Fibroblast of the aortic adventitia (primary cell): ENCODE measurements at places on chromosomes 6 and 20.

DNA sequence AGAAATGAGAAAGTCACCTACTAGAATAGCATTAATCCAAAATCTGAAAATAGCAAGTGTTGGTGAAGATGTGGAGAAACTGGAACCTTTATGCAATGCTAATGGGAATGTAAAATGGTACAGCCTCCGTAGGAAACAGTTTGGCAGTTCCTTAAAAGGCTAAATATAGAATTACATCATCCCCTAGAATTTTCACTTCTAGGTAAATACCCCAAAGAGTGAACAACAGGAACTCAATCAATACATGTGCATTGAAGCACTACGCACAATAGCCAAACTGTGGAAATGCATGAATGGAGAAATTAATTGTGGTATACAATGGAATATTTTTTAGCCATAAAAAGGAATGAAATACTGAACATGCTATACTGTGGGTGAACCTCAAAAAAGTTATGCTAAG, 982.0 kb upstream of the FLRT3 start:
- no peak for DNase-seq

DNA sequence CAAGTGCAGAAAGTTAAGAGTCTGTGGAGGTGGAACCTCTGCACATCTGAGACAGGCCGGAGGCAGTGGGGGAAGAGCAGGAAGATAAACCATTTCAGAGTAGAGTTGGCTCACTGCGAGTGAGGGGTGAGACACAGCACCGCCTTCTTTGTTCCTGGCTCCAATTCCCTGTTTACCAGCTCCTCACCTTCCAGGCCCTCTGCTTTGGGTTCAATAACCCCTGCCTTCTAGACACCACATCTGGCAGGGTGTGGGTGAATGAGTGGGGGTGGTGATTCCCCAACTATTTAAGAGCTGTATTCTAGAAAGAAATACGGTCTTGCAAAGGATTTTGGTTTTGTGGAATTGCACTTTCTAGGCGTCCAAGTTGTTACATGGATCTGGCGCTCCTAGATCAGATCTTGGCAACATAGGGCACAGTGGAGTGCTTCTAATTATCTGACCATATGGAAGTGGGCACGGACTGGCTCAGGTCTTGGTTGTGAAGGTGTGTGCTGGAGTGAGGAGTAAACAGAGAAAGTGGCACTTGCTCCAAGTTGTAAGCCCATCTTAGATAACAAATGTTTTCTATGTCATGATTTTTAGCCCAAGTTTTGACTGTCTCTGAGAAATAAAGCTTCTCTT, 141.6 kb upstream of the NRN1 start:
- no peak for DNase-seq

DNA sequence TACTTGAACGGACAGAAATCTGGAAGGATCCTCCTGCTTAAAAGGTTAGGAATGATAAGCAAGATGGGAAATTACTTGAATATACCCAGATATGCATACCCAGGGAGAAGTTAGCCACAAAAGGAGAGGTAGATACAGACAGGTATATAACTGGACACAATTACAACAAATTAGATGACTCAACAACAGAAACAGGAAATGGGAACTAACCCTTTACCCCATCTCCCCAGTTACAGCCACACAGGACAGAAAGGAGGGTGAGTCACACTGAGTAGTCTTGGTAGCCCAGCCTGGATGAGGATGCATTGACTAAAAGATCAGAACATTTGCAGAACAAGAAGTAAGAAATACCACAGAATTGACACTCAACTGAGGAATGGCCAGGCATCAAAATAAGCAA, 61.2 kb downstream of the C6orf52 start:
- peak; percentile 73 for DNase-seq

DNA sequence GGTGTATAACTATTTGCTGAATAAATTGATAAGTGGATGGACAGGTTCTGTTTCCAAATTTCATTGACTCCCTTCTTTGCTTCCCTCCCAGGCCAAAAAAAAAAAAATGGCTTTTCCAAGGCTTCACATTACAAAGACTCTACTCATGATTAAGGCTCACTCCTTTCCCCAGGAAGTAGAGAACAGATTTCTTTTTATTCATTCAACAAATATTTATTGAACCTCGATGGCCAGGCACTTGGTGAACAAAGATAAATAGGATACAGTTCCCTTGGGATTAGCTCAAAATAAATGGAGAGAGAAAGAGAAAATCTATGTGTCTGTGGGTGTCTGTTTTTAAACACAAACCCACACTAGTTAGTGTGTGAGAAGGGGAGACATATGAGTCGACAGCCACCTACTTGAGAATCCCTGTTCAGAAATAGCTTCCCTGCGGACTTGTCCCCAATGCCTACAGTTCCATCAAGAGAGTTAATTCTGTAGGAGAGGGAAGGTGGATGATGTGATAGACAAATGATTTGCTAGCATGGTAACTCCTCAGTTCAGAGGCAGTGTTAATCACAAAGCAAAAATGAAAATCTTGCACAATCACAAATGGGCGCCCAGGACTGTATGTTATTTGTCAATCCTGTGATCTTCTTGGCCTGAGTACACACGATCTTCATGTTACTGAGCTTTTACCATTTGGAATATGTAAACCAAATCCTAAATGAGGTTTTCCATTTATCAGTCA, 20.3 kb downstream of the TRAF3IP2 start:
- peak; percentile 87 for DNase-seq

DNA sequence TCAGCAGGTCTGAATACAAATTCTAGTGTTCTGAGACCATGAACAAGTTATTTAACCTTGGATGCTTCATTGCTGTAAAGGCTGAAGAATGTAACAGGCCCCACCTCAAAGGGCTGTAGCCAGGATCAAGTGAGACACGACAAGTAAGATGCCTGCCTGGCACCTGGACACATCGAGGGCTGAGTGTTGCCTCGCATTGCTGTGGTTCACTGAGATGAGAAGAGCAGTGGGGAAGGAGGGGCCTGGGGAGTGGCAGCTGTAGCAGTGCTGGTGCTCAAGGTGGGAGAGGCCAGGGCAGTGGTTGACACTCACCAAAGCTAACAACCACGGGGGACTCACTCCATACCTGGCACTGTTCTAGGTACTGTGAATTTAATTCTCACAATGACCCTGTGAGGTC, 187.8 kb downstream of the KIF16B start:
- DNase-seq, result no peak

DNA sequence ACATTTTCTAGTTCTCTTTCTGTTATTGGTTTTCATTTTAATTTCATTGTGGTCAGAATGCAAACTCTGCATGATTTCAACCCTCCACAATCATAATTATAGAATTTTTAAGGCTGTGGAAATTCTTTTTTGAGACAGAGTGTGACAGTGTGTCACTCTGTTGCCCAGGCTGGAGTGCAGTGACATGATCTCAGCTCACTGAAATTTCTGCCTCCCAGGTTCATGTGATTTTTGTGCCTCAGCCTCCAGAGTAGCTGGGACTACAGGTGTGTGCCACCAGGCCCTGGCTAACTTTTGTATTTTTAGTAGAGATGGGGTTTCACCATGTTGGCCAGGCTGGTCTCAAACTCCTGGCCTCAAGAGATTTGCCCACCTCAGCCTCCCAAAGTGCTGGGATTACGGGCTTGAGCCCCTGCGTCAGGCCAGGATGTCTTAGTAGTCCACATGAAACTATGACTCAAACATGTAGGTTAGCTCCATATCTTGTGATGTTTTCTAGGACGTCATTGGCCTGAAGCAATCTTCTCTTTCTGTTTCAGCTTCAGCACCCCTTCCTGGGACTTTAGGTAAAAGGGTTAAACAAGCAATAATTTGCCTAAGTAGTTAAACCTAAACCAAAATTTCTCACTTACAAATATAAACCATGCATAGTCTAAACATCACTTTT, 47.4 kb upstream of the SAMD3 start:
- DNase-seq, result no peak

GRCh38 chr6:25927756-25928216, 2.7 kb downstream of the SLC17A2 start:
- peak; percentile 84 for DNase-seq

DNA sequence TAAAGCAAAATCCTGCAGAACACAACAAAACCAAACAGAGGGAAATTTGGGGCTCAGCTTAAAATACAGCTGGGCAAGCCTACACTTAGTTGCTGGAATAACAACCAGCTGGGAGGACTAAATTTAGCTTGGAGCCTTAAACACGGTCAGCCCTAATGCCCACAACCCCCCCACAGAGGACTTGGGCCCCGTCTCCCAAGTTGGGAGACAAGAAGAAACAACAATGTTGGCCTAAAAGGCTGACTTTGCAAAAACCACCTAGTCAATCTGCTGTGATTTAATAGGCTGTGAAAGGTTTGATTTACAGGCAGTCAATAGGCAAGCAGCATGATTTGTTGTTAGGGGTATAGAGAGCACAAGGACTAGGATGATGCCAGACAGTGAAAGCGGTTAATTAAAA, 40.3 kb upstream of the ARMC2 start:
- no peak for DNase-seq

GRCh38 chr6:138263963-138264362, 45.7 kb upstream of the PBOV1 start:
- DNase-seq, result no peak

GRCh38 chr6:153357391-153357790, 226.3 kb upstream of the RGS17 start:
- no peak for DNase-seq

DNA sequence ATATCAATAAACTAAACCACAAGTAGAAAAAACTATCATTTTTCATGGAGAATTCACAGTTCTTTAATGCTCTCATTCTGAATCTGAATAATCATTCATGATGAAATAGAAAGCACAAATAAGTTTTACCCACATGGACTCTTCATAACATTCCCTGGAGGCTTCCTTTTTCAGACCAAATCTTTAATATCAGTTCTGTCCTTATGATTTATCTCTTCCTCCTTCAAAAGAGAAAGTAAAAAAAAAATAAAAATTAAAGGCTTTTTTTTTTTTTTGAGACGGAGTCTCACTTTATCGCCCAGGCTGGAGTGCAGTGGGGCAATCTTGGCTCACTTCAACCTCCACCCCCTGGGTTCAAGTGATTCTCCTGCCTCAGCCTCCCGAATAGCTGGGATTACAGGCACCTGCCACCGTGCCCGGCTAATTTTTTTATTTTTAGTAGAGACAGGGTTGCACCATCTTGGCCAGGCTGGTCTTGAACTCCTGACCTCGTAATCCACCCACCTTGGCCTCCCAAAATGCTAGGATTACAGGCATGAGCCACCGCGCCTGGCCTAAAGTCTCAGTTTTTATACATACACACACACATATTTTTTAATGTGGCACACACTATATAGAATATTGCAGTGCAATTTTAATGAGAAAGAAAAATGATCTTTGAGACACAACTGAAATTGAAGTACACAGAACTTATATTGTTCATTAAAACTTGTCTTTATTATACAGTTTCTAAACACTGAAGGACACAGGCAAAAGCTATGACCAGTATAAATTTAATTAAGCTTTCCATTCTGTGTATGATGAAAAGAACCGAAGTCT, 31.9 kb upstream of the ZNF217 start:
- peak; percentile 13 for DNase-seq

- no peak for DNase-seq
Measured at GRCh38 chr20:18628330-18628920, 40.6 kb downstream of the DTD1 start.

- peak; percentile 15 for DNase-seq
Measured at GRCh38 chr20:19588732-19589131, 169.3 kb upstream of the RIN2 start.

GRCh38 chr6:133062077-133062476, 179.1 kb upstream of the EYA4 start:
- peak; percentile 71 for DNase-seq

DNA sequence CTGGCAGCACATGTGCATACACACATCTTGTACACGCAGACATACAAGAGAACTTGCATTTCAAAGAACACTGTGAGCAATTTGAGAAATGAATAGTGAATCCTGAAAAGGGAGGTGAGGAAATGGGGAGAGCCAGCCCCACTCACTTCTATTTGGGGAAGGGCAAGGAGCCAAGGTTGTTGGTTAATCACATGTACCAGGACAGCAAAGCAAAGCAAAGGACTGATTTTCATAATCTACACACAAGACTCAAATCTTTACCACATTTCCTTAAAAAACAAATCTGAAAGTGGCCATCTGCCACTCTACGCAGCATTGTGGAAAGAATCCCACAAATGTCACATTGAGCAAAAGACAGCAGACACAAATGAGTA, 35.0 kb upstream of the KIF16B start:
- DNase-seq, result no peak

GRCh38 chr6:35505999-35506412, 6.7 kb downstream of the TULP1 start:
- DNase-seq, result no peak

GRCh38 chr6:113281431-113281830, 575.7 kb upstream of the MARCKS start:
- DNase-seq, result no peak

DNA sequence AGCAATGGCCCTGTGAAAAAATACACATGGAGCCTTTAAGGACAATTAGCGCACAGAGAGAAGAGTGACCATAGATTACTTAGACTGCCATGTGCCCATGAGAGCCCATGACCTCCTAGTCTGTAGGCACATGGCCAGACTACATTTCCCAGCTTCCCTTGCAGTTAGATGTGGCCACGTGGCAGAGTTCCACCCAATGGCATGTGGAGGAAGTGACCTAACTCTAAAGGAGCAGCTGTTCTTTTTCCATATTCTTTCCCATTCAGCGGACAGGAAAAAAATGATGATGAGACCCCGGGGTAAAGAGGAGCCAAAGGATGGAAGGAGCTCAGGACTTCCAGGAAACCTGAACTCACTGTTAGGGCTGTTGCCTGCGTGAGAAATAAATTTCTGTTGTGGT, 116.6 kb downstream of the CBLN4 start:
- DNase-seq, result no peak

DNA sequence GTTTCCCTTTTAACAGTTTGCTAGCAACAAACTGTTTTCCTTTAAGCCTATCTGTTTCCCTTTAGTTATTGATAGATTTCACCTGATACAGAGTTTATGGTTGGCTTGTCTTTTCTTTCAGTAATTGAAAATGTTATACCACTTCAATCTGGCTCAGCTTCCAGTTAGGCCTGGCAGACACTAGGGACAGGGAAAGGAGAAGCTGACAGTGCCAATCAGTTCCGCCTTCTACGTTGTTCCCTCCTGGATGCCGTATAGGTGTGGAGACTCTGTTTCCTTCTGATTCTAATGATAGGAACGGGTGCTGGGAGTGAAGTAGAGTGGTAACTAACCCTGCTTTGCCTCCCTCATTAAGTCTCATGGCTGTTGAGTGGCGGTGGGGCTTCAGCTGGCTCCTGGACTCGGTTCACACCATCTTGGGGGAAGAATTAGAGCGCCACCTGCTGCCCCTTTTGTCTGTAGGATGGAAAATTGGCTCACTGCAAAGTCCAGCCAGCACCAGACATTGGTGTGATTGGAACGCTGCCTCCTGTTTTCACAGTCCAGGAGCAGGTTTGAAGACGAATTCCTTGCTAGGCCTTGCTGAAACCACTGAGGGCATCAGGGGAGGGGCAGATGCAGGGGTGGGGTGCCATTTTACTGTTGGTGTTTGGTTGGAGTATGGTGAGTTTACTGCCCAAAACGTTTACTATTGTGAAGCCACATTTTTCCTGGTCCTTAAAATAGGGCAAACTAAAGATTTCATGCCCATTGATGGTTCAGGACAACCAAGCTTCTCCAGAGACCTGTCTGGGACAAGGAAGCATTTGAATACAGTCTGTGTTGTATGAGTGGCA, 1729.5 kb downstream of the GRIK2 start:
- DNase-seq, result peak; percentile 6

- DNase-seq, result no peak
Measured at GRCh38 chr20:56924292-56925081, 295.4 kb downstream of the TFAP2C start.
